ENCODE measurements at places on chromosomes 16 and 17.

DNA sequence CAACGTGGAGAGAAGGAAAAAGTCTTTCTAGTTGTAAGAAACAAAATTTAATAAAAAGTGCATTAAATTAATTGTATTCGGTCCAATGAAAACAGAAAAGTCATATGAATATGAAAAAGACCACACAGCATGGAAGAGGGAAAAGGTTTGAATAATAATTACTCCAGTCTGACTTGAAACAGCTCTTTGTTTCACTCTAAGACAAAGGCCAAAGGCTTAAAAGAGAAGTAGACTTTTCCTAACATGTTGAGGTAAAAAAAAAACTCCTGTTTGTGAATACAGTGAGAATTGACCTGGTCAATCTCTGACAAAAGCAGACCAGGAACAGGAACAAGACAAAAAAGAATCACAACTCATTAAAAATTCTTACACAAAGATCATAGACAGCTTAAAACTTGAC lies 429.8 kb downstream of the TOX3 start:
- no peak for DNase-seq

DNA sequence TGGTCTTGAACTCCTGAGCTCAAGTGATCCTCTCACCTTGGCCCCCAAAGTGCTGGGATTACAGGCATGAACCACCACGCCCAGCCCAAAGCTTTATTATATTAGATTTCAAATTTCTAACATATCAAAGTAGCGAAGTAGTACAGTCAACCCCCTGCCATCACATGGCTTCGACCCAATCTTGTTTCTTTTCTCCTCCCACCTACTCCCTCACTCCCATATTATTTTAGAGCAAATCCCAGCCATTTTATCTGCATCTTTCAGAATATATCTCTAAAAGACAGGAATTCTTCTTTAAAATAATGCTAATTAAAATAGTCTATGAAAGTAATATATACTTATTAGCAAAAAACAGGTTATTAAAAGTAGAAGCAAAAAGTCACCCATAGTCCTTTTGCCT lies 893 bp downstream of the IGSF6 start:
- DNase-seq = no peak

DNA sequence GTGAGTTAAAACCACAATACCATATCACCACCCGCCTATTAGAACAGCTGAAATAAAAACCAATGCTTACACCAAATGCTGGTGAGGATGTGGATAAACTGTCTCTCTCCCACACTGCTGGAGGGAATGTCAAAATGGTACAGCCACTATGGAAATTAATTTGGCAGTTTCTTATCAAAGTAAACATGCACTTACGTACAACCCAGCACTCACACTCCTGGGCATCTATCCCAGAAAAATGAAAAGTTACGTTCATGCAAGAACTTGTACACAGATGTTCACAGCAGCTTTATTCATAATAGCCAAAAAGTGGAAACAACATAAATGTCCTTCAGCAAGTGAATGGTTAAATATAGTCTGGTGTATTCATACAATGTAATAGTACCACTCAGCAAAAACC lies 173.2 kb upstream of the MYOCD start:
- DNase-seq = no peak

- no peak for DNase-seq
Measured at GRCh38 chr16:58018803-58019202, 6.8 kb upstream of the MMP15 start.

GRCh38 chr16:51184702-51185433 lies 33.8 kb upstream of the SALL1 start:
- DNase-seq = no peak

GRCh38 chr17:3603119-3603869 lies 5.9 kb downstream of the TRPV1 start:
- DNase-seq = no peak

GRCh38 chr17:10802496-10803284 lies 1.2 kb downstream of the TMEM238L start:
- DNase-seq = no peak

GRCh38 chr16:18804540-18804939 lies 3.2 kb upstream of the ARL6IP1 start:
- DNase-seq = no peak

- DNase-seq = no peak
Measured at GRCh38 chr17:6196355-6196754, 126.2 kb downstream of the WSCD1 start.

- DNase-seq = peak; percentile 8
Measured at GRCh38 chr16:70702624-70703023, 16.8 kb upstream of the MTSS2 start.

- peak; percentile 44 for DNase-seq
Measured at GRCh38 chr17:44345454-44346026, 438 bp downstream of the GRN start.

DNA sequence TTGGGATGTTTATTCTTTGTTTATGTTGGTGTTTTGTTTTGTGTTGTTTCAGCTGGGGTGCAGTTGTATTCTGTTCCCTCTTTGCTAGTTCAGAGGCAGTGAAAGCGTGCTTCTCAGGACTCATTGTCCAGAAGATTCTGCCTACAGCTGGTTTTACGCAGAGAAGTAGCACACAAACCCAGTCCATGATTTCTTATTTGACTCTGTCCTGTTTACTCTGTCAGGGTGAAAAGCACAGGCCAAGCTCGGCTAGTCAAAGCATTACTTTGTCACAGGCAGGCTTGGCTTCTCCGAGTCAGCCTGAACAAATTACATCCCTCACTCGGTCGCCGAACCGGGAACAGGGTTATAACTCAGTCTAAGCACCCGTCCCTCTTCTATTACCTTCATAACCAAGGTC lies 435.0 kb downstream of the MAF start:
- no peak for DNase-seq

GRCh38 chr16:87343753-87344050 lies 26.5 kb upstream of the C16orf95 start:
- no peak for DNase-seq

- no peak for DNase-seq
Measured at GRCh38 chr16:68446681-68447652, 1.3 kb downstream of the SMPD3 start.

GRCh38 chr16:26531290-26531730 lies 535.4 kb upstream of the C16orf82 start:
- no peak for DNase-seq

DNA sequence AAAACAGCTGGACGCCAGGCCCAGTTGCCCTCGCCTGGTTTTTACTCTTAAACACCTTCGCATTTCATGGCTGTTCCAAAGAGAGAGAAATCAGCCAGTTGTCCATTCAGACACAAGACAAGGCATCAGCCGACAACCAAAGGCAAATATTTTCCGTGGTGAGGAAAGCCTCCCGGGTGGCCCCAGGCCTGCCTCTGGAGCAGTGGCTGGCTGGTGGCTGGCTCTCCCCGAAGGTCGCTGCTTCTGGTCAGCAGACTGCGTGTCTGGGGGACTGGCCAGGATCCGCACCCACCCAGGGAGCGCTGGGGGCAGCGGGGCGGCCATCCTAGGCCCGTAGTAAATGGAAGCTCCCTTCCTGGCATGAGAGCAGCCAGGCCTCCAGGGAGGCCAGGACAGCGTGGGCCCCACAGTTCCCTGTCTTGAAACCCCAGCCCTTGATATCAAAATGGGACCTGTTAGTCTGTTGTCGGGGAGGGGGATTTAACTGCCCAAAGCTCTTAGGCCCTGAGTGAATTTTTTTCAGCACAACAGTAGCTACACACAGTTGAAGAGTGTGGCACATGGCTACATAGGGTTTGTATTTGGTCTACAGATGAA lies 57.7 kb downstream of the SREBF1 start:
- DNase-seq = no peak

DNA sequence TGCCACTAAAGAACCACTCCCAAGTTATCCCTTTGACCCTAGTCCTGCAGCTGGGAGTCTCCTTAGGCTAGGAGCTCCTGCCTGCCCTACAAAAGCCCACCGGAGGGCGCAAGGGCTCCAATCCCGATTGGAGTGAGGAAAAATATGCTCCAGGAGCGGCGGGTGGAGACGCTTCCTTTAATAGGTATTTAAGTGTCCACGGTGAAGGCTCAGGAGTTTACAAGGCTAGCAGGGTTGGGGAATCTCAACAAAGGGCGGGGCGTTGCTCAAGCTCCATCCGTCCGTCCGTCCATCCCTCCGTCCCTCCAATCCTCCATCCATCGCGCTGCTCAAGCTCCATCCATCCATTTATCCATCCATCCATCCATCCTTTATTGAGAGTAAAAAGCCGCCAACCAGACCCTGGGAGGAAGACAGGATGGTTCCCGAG lies 556 bp upstream of the SPNS1 start:
- peak; percentile 64 for DNase-seq

DNA sequence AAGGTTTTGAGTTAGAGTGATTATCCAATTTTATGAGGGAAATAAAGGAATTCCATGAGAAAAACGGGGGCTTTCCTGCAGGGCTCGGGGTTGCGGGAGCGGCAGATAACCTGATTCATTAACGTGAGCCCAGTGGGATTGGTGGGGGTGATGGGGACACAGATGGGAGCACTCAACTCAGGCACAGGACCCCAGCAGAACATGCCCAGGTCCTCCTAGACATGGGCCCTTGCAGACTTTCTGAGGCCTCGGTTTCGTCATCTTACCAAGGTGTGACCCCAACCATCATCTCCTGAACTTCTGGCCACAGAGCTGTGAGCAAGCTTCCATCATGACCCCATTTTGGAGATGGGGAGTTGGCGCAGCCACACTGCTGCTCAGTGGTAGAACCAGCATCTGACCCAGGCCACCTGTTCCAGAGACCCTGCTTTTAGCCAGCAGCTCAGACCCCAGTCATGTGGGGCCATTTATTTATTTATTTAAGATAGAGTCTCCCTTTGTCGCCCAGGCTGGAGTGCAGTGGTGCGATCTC lies 22.3 kb downstream of the CARHSP1 start:
- DNase-seq = no peak

- DNase-seq = no peak
Measured at GRCh38 chr17:19005137-19005773, 691 bp upstream of the FAM83G start.

- DNase-seq = no peak
Measured at GRCh38 chr16:58366247-58367031, 25.8 kb upstream of the GINS3 start.

DNA sequence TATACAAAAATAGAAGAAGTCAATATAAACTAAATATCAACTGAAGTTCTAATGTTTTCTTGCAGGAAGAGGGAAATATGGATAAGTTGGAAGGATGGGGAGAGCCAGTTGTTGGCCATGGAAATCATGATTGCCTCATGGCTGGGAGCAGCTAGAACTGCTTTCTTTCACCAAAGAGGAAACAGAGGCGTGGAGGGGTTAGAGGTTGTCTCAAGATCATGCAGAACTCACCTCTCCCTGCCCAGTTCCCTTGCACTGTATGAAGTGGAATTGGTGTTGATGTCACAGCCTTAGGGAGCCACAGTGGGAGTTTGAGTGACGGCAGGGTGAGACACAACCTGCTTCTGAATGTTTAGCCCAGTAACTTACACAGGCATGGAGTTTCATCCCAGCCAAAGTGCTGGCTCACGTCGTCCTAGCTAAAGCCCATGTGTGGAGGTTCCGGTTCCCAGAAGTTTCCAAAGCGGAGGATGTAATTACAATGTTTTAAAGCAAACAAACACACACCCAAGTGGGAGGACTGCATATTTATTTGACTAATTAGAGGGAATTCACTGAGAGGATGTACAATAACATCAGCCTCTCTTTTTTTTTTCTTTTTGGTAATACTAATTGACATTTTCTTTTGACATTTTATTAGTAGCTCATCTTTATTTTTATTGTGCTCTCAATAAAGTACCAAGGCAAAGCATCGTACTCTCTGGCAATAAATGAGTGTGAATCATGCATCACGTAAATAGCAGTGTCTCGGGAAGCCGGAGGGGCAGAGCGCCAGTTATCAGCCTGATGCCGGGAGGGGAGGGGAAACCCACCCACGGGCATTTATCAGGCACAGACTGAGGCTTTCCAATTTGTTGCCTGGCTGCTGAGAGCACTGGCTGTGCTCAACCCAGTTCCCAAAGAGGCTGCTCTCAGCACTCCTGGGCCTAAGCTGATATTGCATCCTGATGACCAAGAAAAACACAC lies 118.7 kb upstream of the CDH5 start:
- no peak for DNase-seq

DNA sequence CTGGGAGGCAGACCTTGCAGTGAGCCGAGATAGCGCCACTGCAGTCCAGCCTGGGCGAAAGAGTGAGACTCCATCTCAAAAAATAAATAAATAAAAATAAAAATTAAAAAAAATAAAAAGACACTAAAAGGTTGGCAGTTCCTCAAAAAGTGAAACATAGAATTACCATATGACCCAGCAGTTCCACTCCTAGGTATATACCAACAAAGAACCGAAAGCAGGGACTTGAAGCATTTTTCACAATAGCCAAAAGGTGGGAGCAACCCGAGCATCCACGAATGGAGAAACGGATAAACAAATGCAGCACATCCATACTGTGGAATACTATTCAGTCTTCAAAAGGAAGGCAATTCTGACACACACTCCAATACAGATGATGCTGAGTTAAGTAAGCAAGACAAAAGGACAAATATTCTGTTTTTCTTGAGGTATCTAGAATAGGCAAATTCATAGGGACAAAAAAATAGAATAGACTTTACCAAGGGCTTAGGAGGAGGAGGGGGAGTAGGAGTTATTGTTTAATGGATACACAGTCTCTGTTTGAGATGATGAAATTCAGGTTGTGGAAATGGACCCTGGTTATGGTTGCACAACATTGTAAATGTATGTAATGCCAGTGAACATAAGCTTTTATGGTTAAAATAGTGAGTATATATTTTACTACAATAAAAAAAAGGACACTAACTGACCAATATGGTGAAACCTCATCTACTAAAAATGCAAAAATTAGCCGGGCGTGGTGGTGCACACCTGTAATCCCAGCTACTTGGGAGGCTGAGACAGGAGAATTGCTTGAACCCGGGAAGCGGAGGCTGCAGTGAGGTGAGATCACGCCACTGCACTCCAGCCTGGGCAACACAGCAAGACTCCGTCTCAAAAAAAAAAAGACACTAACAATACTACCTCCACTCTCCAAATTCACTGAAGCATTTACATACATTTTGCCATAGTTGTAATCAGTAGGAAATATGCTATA lies 27.0 kb upstream of the SLC35B1 start:
- no peak for DNase-seq

- no peak for DNase-seq
Measured at GRCh38 chr17:62910277-62910676, 55.8 kb upstream of the TANC2 start.

DNA sequence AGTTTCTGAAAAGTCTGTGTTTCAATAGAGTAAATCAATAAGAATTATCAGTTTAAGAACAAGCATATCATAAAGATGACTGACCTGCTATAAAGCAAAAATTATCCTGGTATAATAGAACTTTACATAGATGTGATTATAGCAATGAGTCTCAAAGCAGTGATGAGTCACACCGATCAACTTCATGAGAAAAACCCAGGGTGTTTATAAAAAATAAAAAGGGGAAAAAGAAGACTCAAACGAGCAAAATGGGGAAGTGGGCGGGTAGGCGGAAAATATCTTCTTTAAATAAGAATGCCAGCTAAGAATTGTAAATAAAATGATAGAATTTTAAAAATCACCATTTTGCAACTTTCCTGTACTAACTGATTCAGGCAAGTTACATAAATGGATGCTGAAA lies 46.8 kb downstream of the BRIP1 start:
- no peak for DNase-seq

DNA sequence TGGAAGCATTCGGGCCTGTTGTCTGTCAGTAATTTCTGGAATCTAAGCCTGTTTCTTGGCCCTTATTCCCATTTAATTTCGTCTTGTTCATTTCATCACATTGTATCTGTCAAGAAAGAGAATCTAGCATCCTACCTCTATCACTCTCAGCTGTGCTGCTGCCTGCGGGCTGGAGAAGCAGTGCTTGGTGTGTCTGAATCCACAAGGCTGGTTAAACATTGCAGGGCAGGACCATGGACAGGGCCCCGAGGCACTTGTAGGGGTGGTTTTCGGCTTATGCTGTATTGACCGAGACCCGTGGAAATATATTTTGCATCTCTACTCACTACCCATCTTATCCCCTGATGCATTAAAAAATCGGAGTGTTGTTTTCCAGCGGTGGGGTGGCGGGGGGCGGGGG lies 3.1 kb downstream of the RAB11FIP4 start:
- DNase-seq = no peak

Data from DMS79 treated with DMSO at 0.1 percent for 48 hours (cell line).